ENCODE measurements at places on chromosomes 11 and 22. TPM values are rescaled to one million over a fixed set of nuclear protein-coding genes. Genes with fewer than 3 reads are reported as not detected.

The CTR9 gene
- 32.5 TPM for total RNA-seq

The BCR gene
- total RNA-seq: 98.1 TPM

The BLID gene
- total RNA-seq: 0.67 TPM

The OR51V1 gene
- total RNA-seq: not detected

The CCDC88B gene
- total RNA-seq: 11.5 TPM

- no peak for DNase-seq
Observed at GRCh38 chr11:128519338-128519737, 68.0 kb downstream of the ETS1 start.

DNA sequence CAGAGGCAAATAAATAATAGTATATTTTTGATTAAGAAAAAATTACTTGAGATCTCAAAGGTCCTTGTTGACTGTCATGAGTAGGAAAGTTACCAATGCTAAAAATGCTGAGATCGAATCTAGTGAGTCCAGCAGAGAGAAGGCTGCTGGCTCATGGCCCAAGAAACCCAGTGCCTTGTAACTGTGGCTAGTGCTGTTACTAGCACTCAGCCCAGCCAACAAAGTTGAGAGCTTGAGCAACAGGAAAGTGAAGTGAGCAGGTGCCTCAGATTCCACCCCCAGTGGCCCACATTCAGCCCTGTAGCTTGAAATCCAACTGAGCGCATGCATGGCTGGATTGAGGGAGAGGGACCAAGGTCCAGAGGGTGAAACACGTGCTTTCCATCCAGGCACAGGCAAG lies 398.2 kb downstream of the SHANK2 start:
- no peak for DNase-seq

DNA sequence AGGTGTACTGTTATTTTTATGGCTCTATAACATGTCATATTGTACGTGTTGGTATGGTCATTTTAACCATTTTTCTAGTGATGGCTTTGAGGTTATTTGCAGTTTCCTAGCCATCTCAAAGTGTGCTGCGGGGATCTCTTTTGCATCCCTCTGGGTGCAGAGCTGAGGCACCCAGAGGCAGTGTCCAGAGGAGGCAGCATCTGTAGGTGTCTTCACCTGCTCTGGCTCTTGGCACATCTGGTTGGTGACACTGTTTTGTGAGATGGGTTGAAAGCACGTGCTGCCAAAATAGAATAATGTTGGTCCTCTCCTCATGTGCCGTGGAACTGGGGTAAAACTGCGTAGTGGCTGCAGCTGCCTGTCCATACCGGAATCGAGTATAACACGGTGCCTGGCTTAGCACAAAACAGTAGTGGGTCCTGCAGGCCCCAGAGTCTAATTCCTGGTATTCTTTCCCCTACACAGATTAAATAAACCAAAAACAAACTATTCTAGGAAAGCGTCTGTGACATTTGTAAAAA lies 12.9 kb downstream of the NEAT1 start:
- peak; percentile 43 for DNase-seq

GRCh38 chr11:128242451-128242850 lies 344.9 kb downstream of the ETS1 start:
- no peak for DNase-seq

DNA sequence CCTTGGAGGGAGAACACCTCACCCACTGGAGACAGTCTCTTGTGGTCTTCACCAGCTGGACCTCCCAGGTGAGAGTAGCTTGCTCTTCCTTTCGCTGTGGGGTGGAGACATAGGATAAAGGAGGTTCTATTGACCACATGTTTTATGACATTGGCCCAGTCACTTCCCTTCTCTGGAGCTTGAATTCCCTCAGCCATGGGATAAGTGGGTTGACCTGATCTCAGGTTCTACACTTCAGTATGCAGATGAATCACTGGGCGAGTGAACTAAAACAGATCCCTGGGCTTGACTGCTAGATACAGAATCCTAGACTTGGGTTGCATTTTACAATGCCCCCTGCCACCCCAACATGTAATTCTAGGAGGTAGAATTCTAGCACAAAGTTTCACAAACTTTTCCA lies 54.8 kb upstream of the PRSS23 start:
- no peak for DNase-seq

DNA sequence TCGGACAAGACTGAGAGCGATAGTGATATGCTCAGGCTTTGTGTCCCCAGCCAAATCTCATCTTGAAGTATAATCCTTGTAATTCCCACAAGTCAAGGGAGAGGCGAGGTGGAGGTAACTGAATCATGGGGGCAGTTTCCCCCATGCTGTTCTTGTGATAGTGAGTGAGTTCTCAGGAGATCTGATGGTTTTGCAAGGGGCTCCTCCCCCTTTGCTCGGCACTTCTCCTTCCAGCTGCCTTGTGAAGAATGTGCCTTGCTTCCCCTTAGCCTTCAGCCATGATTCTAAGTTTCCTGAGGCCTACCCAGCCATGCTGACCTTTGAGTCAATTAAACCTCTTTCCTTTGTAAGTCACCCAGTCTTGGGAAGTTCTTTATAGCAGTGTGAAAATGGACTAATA lies 7.5 kb upstream of the FOLR2 start:
- peak; percentile 16 for DNase-seq

- DNase-seq: no peak
Observed at GRCh38 chr22:24901448-24901847, 45.0 kb downstream of the LHFPL7 start.

Measured in mesenteric fat pad (tissue), 1 donor.